ENCODE measurements at places on chromosomes 2 and 18. TPM values are rescaled to one million over a fixed set of nuclear protein-coding genes. Genes with fewer than 3 reads are reported as not detected.

DNA sequence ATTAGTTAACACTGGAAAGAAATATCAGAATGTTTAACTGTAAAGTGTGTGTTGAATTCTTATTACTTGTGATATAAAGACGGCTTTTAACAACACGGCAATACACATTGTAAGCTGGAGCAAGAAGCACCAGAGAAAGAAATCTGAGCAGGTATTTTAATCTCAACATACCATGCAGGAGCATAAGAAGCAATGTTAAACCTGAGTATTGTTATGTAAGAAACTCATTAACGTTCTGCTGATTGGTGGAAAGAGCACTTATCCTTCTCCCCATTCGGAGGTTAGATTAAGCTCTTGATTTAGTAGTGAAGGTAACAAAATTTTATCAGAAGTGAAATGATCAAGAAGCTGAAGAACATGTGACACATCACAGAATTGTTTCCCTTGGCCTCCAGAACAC is 107.4 kb downstream of the EPC2 start:
- H3K36me3 ChIP-seq: no peaks in the 10 kb centered on the region
- H3K4me3 ChIP-seq: no peak overlapping the region
- no peaks in the 10 kb centered on the region for H3K27me3 ChIP-seq
- no peak for DNase-seq

DNA sequence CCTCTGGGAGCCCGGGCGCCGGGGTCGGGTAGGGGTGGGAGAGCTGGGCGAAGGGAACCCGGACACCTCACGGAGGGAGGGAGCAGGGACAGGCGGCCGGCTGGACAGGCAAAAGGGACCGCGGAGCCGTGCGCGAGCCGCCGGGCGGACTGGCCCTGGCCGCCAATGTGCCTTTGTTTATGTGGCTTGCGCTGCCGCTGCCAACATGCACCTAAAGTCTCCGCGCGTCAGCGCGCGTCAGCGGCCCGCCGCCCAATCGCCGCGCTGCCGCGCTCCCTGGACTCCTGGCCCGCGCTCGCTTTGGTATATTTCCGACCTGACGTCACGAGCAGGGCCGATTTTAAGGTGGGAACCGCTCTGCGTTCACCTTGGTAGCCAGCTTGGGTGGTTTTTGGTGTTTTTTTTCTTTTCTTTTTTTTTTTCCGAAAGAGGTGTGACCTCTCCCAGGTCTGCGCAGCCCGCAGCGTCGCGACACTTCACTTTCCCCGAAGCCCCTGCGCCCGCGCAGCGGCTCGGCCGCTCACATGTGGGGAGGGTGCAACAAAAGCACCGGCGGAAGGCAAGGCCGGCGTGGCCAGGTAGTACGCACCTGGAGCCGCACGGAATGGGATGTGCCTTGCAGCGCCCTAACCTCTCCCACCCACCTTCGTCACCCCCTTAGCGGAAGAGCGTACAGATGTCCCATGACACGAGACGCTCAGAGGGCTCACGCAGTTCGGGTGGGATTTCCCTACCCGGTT is at the start of gene NR4A2:
TSS of gene NR4A2 (minus strand) at position 188 of the 740 bp plus-strand sequence. CDS start 2,535 bp downstream, outside the sequence.
- no peaks in the 10 kb centered on the region for H3K27me3 ChIP-seq
- peak within 1 kb of the TSS; percentile 97 for H3K27ac ChIP-seq
- H3K4me3 ChIP-seq: peak within 1 kb of the TSS; percentile 97
- peaks cover 25% of the 10 kb centered on the region for H3K4me1 ChIP-seq

GRCh38 chr2:146503366-146503765 is 1341.5 kb upstream of the ACVR2A start:
- H3K4me1 ChIP-seq: no peaks in the 10 kb centered on the region
- H3K36me3 ChIP-seq: no peaks in the 10 kb centered on the region
- no peaks in the 10 kb centered on the region for H3K27me3 ChIP-seq
- no peak overlapping the region for H3K27ac ChIP-seq

- no peaks in the 10 kb centered on the region for H3K4me1 ChIP-seq
- H3K27me3 ChIP-seq: no peaks in the 10 kb centered on the region
- DNase-seq: no peak
- no peak overlapping the region for H3K4me3 ChIP-seq
These were observed 32.1 kb downstream of the RPRD1A start for GRCh38 chr18:36035253-36035652.

GRCh38 chr2:75528221-75528977 is 32.3 kb downstream of the EVA1A start:
- H3K27ac ChIP-seq: no peak overlapping the region
- no peak overlapping the region for H3K4me3 ChIP-seq
- DNase-seq: no peak
- peaks cover 31% of the 10 kb centered on the region for H3K4me1 ChIP-seq
- H3K36me3 ChIP-seq: no peaks in the 10 kb centered on the region
- H3K27me3 ChIP-seq: peaks cover 12% of the 10 kb centered on the region

DNA sequence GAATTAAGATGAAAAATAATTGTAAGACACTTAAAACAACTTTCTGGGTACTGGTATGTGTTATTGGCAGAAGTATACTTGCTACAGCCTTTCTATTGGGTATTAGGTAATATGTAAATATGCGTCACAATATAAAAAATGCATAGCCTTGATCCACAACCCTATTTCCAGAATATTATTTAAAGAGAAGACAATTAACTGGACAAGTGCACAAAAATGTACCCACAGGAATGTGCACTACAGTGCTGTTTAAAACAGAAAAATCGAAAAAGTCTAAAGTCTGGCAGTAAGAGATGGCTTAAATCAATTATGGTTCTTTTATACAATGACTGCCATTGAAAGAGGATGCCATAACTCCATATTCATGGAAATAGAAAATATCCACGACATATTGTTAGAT is 149.7 kb downstream of the UPP2 start:
- H3K4me3 ChIP-seq: no peak overlapping the region
- no peaks in the 10 kb centered on the region for H3K4me1 ChIP-seq
- H3K36me3 ChIP-seq: no peaks in the 10 kb centered on the region
- no peaks in the 10 kb centered on the region for H3K27me3 ChIP-seq
- H3K27ac ChIP-seq: no peak overlapping the region
- no peak for DNase-seq

GRCh38 chr2:182090486-182090885 is 104.8 kb downstream of the PPP1R1C start:
- H3K4me1 ChIP-seq: no peaks in the 10 kb centered on the region
- no peak overlapping the region for H3K4me3 ChIP-seq
- H3K27ac ChIP-seq: no peak overlapping the region
- H3K36me3 ChIP-seq: no peaks in the 10 kb centered on the region
- no peaks in the 10 kb centered on the region for H3K27me3 ChIP-seq

GRCh38 chr18:48119204-48119603 is 188.7 kb upstream of the SMAD2 start:
- no peak overlapping the region for H3K27ac ChIP-seq
- no peaks in the 10 kb centered on the region for H3K4me1 ChIP-seq
- no peaks in the 10 kb centered on the region for H3K27me3 ChIP-seq

DNA sequence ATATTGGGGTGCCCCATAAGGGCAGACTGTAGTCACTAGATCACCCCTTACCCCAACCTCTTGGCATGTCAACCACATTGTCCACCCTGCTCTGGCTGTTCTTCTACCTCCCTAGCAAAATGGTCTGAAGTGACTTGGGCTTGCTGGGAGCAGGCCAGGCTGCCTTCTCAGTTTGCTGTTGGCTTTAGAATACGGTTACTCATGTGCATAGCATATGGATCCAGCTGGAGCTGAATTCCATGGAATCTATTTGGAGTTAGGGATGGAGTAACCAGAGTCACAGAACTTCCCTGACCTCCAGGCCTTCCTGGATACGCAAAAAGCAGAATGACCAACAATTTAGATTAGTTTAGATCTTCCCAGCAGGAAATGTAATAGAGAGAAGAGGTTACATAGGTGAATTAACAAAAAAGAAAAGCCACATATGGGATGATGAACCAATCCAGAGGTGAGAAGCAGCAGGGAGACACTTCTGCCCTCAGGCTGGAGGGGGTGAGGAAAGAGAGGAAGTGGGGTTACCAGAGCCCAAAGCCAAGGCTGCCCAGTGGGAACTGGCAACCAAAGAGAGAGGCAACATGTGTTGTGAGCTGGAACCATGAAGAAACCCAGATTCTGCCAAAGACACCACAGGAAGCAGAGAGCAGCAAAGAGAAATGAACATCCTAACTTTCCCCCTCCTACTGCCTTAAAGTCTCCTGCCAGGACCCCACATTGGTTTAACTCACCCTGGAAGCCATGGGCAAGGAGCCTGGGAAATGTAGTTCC is 26.1 kb downstream of the PKDCC start:
- no peak for DNase-seq
- no peak overlapping the region for H3K27ac ChIP-seq
- no peaks in the 10 kb centered on the region for H3K4me1 ChIP-seq
- H3K4me3 ChIP-seq: no peak overlapping the region
- H3K27me3 ChIP-seq: peaks cover 23% of the 10 kb centered on the region

- peaks cover 18% of the 10 kb centered on the region for H3K4me1 ChIP-seq
- no peaks in the 10 kb centered on the region for H3K36me3 ChIP-seq
- peaks cover 23% of the 10 kb centered on the region for H3K27me3 ChIP-seq
- peak; percentile 22 for DNase-seq
- no peak overlapping the region for H3K27ac ChIP-seq
- no peak overlapping the region for H3K4me3 ChIP-seq
These were observed 48.5 kb downstream of the SMAD7 start for GRCh38 chr18:48902023-48902855.

DNA sequence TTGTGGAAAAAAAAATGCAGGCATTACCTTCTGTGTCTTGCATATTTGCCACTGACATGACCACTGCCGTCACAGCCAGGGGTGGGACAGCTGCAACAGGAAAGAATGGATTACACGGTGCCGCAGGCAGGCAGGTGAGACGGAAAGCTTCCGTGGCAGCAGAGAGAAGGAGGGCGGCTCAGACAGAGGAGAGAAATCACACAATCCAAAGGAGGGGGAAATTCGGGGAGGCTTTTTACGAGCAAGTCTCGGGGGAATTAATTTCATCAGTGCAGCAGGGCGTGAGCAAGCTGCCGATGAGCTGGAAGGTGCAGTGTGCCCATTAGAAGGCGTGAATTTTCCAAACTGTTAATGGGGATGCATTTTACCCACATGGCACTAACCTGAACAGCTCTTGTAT is 234.8 kb upstream of the PXDN start:
- no peaks in the 10 kb centered on the region for H3K36me3 ChIP-seq
- no peak overlapping the region for H3K27ac ChIP-seq
- H3K4me3 ChIP-seq: no peak overlapping the region
- peaks cover 9% of the 10 kb centered on the region for H3K27me3 ChIP-seq
- H3K4me1 ChIP-seq: no peaks in the 10 kb centered on the region

GRCh38 chr2:215521031-215521430 is 85.2 kb upstream of the FN1 start:
- no peak overlapping the region for H3K27ac ChIP-seq
- H3K4me3 ChIP-seq: no peak overlapping the region
- no peaks in the 10 kb centered on the region for H3K27me3 ChIP-seq
- DNase-seq: no peak
- no peaks in the 10 kb centered on the region for H3K36me3 ChIP-seq

- no peaks in the 10 kb centered on the region for H3K27me3 ChIP-seq
- no peak overlapping the region for H3K4me3 ChIP-seq
- H3K27ac ChIP-seq: no peak overlapping the region
- H3K4me1 ChIP-seq: no peaks in the 10 kb centered on the region
- no peak for DNase-seq
These were observed 133.8 kb downstream of the AGAP1 start for GRCh38 chr2:235627682-235628081.

- H3K4me1 ChIP-seq: no peaks in the 10 kb centered on the region
- no peak for DNase-seq
- H3K27ac ChIP-seq: no peak overlapping the region
- H3K4me3 ChIP-seq: no peak overlapping the region
- H3K36me3 ChIP-seq: no peaks in the 10 kb centered on the region
These were observed 14.8 kb upstream of the SLC66A3 start for GRCh38 chr2:11140492-11140891.

- no peaks in the 10 kb centered on the region for H3K4me1 ChIP-seq
- no peaks in the 10 kb centered on the region for H3K36me3 ChIP-seq
- no peak for DNase-seq
- peaks cover 4% of the 10 kb centered on the region for H3K27me3 ChIP-seq
- H3K27ac ChIP-seq: no peak overlapping the region
- no peak overlapping the region for H3K4me3 ChIP-seq
These were observed 370.7 kb upstream of the CYRIA start for GRCh38 chr2:17036361-17036760.

DNA sequence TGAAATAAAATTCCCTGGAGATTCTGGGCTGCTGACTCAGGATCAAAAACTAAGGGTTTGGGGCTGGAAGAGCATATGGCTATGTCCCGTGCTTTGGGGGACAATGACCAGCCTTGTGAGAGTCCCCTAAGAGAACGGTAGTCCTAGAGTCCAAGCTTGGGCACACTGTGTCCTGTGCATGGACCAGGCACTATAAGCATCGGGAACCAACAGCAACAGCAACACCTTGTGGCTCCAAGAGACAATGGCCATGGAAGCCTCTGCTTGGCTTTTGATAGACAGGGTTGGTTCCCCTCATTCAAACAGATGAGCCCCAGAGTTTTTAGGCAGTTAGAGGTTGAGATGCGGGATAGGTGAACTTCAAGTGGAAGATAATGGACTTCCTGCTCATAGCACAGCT is 294.4 kb upstream of the CHAC2 start:
- peaks cover 25% of the 10 kb centered on the region for H3K4me1 ChIP-seq
- H3K27ac ChIP-seq: no peak overlapping the region
- H3K4me3 ChIP-seq: no peak overlapping the region
- no peak for DNase-seq
- no peaks in the 10 kb centered on the region for H3K27me3 ChIP-seq

DNA sequence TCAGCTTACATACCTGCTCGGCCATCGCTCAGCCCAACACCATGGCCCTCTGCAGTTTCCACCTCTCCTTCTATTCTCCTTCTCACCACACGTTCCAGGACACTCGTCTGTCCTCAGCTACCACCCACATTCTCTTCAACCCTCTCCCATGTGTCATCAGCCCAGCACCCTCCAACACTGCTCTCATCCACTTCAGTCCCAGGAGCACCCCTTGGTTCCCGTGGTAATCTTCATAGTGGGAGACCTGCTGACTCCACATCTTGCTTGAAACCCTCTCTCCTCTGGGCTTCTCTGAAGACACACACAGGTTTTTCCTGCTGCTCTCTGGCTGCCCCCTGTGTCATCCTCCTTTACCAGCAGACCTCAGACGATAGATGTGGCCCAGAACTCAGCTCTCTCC is 228.7 kb downstream of the GBX2 start:
- no peak overlapping the region for H3K27ac ChIP-seq
- H3K27me3 ChIP-seq: no peaks in the 10 kb centered on the region

DNA sequence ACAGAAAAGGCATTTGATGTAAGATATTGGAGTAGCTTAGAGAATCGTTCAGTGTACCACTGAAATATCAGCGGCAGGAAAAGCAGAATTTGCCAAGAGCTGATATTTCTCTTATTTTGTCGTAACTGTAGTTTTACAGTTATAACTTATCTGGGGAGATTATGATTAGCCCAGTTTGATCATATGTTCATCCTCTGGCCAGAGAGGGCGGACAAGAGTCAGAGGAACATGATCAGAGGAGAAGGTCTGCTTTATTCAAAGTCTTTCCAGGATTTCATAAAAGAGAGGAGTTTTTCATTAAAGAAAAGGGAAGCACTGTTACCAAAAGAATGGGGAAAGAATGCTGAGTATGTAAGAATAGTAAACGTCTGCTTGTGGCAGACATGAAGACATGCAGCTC is 1655.6 kb downstream of the DPP10 start:
- DNase-seq: no peak
- no peak overlapping the region for H3K27ac ChIP-seq
- H3K36me3 ChIP-seq: no peaks in the 10 kb centered on the region
- H3K4me1 ChIP-seq: no peaks in the 10 kb centered on the region
- H3K4me3 ChIP-seq: no peak overlapping the region

Gene TBR1
- total RNA-seq: 0.17 TPM

Gene CCDC68
- 6.6 TPM for total RNA-seq

Gene INPP5D
- 1.8 TPM for total RNA-seq

Gene VWA3B
- total RNA-seq: 0.47 TPM

Gene COA5
- 18.6 TPM for total RNA-seq

Gene MORN2
- total RNA-seq: 11.9 TPM

Gene GRHL1
- 8.5 TPM for total RNA-seq

Gene STAT1
- 60.7 TPM for total RNA-seq

All from HCT116 (cell line).